ENCODE measurements at places on chromosomes 5 and 9.

- no peak for DNase-seq
Observed at GRCh38 chr5:66415208-66415607, 181.0 kb upstream of the MAST4 start.

- no peak for DNase-seq
Observed at GRCh38 chr9:135530146-135530545, 8.9 kb downstream of the LCN1 start.

GRCh38 chr5:30436691-30437090, 756.8 kb upstream of the CDH6 start:
- no peak for DNase-seq

DNA sequence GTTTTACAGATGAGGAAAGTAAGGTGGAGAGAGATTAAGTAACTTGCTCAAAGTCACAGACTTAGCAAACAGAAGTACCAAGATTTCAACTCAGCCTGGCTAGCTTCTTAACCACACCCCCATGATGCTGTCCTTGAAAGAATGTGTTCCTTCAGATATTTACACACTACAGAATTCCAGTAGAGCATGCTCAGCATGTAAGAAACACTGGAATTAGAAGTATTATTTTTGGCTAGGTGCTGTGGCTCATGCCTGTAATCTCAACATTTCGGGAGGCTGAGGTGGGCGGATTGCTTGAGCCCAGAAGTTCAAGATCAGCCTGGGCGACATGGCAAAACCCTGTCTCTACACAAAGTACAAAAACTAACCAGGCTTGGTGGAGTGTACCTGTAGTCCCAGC, 142.4 kb downstream of the EDIL3 start:
- no peak for DNase-seq

DNA sequence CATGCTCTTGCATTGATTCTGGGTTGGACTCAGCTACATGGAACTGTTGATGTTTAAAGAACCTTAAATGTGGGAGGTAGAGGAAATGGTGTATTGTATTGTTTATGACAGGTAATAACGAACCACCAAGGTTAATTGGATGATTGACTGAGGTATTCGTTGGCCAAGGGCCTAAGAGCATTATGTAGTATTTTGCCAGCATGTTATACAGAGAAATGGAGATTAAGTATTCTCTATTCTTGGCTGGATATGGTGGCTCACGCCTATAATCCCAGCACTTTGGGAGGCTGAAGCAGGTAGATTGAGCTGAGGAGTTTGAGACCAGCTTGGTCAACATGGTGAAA, 59.0 kb upstream of the CDK20 start:
- no peak for DNase-seq

DNA sequence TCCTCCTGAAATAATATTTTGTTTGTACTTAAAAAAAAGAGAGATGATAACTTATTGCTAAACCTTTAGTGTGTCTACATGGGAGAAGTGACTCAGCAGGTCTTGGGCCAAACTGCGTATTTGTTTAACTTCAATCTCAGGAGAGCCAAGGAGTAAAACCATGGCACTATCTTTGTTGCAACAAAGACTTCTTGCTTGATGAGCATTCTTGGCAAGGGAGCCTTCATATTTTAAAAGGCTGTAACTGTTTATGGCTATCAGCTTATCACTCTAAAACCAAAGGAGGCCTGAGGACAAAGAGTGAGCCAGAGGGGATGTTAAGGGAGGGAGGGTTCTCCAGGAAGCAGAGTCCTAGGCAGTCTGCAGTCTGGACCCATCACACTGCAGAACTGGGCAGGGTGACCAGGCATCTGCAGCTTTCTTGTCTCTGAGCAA, 216.2 kb upstream of the S1PR3 start:
- DNase-seq: no peak

GRCh38 chr9:1917396-1917935, 97.7 kb upstream of the SMARCA2 start:
- DNase-seq: no peak

DNA sequence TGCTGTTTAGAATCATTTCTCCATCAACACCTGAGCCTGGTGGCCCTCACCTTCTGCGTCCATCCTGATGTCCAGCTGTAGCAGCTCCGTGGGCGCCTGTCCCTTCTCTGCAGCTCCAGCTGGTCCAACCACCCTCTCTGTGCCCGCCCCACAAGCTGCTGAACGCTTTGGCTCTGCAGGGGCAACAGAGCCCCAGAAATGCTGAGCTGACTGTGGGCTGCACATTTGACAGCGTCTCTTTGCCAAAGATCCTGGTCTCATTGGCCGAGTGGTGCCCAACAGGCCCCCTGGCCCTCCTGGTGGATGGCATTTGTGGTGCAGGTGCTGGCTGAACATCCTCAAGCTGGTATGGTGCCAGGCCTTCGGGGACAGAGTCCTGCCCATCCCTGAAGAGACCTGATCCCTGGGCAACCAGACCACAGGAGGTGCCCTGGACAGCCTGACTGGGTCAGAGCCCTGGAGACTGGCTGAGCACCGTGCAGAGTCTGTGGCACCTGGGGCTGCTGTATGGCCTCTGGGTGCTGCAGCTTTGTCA, 25.3 kb upstream of the CEP72 start:
- DNase-seq: no peak

DNA sequence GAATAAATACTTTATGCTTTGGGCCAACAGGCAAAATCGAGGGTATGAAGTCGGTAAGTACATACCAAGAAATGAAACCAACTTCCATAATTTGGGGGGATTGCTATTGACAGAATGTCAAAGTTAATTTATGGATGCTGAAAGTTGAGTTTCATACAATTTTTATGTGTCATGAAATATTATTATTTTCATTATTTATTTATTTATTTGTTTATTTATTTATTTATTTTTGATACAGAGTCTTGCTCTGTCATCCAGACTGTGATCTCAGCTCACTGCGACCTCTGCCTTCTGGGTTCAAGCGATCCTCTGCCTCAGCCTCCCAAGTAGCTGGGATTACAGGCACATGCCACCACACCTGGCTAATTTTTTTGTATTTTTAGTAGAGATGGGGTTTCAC, 4.5 kb upstream of the GMCL2 start:
- DNase-seq: no peak

DNA sequence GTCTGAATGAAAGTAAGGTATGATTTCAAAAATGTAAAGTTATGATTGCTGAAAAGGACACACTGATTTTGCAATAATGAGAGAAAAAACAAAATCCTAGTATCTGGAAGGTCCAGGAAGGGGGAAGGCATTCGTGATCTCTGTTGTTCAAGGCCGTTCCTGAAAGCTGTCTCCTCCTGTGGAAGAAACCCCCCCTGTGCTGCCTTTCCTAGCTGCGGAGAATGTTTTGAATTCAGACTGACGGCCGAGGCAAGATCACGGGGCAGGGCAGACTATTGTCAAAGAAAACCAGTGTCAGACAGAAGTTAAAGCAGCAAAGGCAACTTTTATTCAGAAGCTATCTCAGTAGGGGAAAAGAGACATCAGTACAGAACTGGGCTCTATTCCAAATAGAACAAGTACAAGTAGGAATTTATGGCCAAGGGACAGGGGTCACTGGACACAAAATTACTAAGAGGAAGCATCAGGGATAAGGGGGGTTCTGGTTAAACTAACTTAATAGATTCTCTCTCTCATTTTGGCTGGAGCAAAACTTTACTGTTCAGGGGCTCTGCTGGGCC, 61.9 kb upstream of the IGFBPL1 start:
- no peak for DNase-seq

GRCh38 chr9:33198165-33198564, 31.0 kb upstream of the B4GALT1 start:
- no peak for DNase-seq

DNA sequence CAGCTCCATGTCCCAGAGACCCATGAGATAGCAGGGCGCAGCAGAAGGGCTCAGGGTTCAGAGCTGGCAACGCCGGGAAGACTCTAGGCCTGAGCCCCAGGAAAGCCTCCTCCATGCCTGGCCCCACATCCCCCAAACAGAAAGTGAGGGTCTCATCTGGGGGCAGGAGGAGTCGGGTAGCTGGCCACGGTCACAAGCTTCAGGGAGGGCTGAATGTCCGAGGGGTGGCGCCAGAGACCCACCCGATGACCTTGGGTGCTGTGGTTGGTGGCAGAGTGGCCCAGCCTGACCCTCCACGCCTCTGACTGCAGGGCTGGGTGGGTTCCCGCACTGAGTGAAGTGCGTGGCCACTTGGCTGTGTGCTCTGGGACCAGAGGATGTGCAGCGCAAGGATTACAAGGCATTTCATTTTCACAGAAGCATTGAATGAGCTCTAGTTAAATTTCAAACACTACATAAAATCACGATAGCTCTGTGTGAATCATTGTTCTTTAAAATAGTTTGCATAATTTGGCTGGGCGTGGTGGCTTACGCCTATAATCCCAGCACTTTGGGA, 3.0 kb downstream of the C8G start:
- DNase-seq: peak; percentile 57

DNA sequence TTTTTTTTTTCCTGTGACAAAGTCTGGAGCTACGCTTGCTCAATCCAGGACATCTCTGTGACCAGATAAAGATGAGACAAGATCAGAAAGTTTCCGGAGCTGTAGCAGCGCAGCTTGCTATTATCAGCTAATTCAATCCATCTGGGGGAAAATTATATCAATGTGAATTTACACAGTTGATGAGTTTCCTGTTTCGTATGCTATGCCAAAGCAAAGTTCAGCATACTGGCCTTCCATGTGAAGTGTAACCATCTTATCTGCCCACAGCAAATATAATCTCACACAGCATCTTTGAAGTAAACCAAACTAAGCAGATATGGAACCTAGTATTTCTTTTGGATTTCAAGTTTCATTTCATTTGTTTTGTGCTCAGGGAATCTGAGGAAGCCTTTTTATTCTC, 1767.7 kb downstream of the EFNA5 start:
- DNase-seq: no peak

DNA sequence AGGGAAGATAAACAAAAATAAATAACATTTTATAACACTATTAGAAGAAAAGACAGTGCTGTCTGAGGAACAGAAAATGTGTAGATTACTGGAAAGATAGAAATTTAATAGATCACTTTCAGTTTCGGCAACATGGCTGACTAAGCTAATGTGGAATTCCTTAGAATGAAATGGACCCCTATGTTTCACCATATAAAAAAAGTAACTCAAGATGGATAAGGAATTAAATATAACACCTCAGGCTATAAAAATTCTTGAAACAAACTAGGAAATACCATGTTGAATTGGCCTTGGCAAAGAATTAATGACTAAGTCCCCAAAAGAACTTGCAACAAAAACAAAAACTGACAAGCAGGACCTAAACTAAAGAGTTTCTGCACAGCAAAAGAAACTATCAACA, 558.3 kb downstream of the CHSY3 start:
- no peak for DNase-seq
